Activated CD4-positive, alpha-beta T cell treated with anti-CD3 and anti-CD28 coated beads for 36 hours (primary cell): ENCODE measurements at places on chromosomes 7 and 10. TPM values are rescaled to one million over a fixed set of nuclear protein-coding genes. Genes with fewer than 3 reads are reported as not detected.

PCLO gene
- under 0.01 TPM for total RNA-seq

DNA sequence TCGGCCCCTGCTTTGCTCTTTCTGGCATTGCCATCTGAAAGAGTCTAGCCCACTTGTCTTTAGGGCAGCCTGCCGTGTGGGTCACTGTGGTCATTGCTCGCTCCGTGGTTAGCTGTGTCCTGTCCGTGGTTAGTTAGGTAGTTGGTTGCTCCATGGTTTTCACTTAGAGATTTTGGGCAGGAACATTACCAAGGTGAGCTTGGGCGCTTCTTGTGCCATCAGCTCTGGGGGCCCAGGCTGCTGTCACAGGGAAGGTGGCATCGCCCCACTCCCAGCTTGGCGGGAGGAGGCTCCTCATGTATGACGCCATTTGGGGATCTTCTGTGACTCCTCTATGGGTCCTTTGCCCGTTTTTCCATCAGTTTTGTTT is 53.1 kb downstream of the INPP5A start:
- no peak for DNase-seq

DNA sequence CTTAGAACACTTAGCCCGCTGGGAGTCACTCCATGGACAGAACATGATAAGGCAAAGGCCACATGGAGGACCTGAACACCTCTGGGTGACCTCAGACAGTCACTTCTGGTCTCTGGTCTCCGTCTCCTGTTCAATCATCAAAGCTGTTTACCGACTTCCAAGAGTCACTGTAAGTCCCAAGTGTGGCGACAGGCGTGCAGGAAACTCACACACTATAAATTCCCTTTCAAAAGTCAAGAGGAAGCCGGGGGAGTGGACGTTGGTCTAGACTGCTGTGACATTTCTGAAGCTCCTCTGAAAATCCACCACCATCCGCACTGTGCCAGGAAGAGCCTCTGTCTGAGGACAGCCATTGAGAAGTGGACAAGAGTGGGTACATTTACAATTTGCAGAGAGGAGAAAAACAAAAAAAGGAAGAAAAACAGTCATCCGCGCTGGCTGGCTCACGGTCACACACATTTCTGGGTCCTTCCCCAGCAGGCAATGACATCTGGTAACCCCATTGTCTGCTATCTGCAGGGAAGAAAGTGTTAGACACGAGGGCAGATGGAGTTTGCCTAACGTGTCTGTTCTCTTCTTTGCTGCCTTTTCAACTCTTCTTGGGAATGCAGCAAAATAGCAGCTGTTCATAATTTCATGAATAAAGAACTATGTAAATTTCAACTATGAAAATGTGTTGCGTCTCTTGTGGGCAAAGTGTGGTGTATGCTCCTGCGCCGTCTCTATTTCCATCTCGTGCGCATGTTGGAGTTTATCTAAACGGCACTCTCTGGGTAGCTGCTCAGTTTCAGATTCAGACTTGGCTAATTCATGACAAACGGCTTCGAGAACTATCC is 32.9 kb upstream of the CUX1 start:
- DNase-seq = no peak

GRCh38 chr10:3470191-3470590 is 297.6 kb upstream of the PITRM1 start:
- DNase-seq = no peak

- no peak for DNase-seq
Observed at GRCh38 chr7:157301610-157302120, 35.1 kb upstream of the DNAJB6 start.
